ENCODE measurements at places on chromosomes 6 and 20.

- no peak for DNase-seq
Measured at GRCh38 chr6:33978412-33979150, 167.3 kb downstream of the GRM4 start.

GRCh38 chr6:170316071-170316470 is 9.5 kb downstream of the FAM120B start:
- no peak for DNase-seq

DNA sequence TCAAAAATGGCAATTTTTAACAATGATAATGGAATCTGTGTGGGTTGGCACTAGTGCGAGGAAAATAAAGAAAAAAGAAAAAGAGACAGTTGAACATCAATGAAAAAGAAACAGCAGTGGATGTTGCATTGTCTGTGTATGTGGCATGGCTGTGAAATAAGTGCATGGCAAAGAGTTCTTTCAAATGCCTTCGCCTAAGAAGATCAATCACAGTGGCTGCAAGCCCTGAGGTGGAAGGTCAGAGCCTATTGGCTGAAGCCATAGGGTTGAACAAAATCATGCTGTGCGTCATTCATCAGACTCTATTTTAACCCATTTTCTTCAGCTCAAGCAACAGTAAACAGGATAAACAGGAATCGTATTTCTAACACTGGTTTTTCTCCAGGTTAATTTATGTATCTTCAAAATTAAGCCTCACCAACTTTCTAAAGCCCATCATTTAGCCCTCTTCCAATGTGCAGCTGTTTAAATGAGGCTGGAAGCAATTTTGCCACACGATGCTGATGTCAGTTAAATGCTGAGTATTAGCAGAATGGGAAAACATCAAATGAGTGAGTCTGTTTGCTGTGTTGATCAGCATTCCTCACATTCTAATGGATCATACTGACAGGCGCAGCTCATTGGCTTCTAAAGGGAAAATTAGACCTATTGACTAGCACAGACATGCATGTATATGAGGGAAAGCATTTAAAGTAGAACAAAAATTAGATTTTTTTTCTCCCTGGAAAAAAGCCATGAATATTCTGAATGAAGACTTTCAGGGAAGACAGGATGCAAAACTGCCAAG is 955.9 kb upstream of the EYS start:
- DNase-seq, result no peak

- DNase-seq, result no peak
Measured at GRCh38 chr20:57880571-57880892, 170.7 kb upstream of the PMEPA1 start.

DNA sequence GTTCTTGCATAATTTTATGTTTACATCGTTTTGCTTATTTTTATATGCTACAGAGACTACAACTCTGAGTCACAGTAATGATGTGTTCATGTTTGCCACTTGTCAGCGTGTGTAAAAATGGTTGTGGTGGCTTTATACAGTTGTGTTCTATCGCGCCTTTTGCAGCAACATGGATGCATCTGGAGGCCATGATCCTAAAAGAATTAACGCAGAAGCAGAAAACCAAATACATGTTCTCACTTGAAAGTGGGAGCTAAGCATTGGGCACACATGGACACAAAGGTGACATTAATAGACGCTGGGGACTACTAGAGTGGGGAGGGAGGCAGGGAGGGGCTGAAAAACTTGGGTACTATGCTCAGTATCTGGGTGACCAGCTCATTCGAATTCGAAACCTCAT is 996 bp upstream of the SEC23B start:
- no peak for DNase-seq

DNA sequence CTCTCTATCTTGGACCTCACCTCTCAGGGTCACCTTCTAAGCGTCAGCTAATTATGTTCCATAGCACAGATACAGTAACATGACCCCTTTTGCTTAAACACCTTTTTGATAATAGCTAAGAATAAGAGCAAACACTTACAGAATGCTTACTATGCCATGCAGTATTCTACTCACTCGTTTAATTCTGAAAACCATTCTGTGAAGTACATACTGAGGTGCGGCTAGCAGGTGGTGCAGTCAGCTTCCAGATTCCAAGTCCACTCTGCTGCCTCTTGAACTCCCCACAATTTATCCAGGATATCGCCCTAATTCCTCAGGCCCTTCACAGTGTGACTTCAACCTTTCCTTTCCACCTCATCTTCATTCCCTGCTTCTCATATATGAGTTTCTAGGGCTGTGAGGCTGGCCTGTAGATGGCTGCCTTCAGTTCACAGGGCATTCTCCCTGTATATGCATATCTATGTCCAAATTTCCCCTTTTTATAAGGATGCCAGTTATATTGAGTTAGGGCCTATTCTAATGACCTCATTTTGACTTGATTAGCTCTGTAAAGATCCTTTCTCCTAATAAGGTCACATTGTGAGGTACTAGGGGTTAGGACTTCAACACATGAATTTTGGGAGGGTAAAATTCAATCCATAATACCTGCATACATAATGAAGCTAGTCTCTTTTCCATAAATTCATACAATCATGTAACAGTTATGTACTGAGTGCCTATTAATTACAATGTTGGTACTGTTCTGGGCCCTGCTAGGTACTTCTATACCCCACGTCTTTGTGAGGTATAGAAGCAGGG is 130.1 kb downstream of the PDSS2 start:
- no peak for DNase-seq

GRCh38 chr6:152836523-152836922 is 85.9 kb downstream of the VIP start:
- no peak for DNase-seq

GRCh38 chr20:29689411-29690225 is 1567.8 kb upstream of the DEFB115 start:
- peak; percentile 50 for DNase-seq

DNA sequence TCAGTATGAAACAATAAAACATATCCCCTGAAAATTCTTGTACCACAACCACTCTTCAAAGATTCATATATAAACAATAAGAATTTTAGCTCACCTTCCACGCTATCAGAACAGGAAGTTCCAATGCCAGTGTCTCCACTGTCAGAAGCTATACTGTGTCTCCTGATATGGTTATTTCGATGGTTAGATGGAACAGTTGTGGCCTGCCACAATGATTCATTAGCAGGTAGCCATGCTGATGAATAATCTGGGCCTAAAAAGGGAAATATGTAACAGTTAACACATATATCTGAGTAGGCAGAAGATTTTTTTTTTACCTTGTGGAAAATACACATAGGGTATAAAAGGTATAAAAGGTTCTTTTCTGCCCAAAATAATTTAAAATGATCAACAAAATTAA is 19.0 kb downstream of the CEP85L start:
- no peak for DNase-seq

DNA sequence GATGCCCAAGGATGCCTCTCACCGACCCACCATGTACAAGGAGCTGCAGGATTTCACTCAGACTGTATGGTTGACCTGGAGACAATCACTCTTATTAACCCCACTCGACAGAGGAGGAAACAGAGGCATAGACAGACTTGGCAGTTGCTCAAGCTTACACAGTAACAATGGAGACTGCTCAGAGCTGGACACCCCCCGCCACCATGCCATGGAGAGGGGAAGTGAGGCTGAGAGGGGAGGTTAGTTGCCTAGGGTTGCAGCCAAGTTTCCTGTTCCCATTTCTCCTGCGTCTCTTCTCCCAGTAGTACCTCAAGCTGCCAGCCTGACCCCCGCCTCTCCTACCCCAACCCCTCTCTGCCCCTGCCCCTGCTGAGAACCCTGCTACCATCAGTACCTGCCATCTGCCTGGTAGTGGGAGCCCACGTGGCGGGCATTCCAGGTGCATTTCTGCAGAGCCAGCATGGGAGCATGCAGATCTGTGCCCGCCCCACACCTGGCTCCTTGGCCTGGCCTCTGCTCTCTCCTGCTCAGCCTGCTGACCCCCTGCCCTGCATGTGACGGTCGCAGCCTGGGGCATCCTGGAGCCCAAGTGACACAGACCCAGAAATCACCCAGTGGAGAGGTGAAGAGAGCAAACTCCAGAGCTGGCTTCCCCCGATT is 157.7 kb downstream of the PREX1 start:
- DNase-seq, result no peak

GRCh38 chr20:33810259-33810658 is 889 bp upstream of the CHMP4B start:
- no peak for DNase-seq

GRCh38 chr20:24779131-24779530 is 169.9 kb upstream of the CST7 start:
- DNase-seq, result no peak

GRCh38 chr20:35665949-35666288 is 1.2 kb upstream of the CPNE1 start:
- DNase-seq, result no peak

- no peak for DNase-seq
Measured at GRCh38 chr6:52654592-52654991, 16.3 kb upstream of the TMEM14A start.

GRCh38 chr6:167112421-167112820 is 10.5 kb upstream of the CCR6 start:
- DNase-seq, result no peak

- DNase-seq, result no peak
Measured at GRCh38 chr6:93858213-93858612, 438.9 kb upstream of the EPHA7 start.

DNA sequence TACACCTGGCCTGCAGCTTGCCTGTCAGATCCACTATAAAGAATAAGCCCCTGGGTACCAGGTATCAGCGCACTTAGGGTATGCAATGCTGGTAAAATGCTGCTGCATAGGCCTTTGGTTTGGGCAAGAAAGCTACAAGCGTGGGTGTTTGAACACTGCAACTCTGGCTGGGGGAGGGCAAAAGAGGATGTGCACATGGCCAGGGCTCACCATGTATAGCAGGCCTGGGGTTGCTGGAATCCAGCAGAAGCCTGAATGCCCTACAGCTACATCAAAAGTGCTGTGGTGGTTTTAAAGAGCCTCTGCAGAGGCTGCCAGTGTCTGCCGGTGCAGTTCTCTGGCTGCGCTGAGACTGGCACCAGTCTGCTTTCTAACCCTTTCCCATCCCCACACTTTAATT is 51.7 kb downstream of the UQCC1 start:
- DNase-seq, result no peak

DNA sequence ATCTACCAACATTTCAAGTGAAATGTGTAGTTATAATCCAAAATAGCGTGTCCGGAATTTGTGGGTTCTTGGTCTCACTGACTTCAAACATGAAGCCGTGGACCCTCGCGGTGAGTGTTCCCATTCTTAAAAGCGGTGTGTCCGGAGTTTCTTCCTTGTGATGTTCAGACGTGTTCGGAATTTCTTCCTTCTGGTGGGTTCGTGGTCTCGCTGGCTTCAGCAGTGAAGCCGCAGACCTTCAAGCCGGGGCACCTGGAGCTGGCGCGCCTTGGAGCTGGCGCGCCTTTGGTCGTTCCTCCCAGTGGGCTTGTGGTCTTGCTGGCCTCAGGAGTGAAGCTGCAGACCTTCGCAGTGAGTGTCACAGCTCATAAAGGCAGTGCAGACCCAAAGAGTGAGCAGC is 291.5 kb upstream of the EYS start:
- no peak for DNase-seq

DNA sequence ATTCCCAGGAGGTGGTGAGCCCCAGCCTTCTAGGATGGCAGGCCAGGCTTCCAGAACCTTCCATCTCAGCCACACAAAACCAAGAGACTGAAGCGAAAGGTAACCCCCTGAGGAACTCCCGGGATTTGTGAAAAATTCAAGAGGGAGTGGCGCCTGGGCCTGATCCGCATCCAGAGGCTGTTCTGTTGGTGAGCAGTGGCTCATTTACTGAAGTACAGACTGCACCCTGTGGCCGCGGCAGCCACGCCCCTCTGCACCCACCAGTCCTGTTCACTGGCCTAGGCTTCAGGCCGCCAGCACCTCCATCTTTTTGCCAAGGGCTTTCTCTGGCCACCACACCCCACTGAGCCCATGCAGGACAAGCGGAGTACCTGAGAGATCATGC is 79.1 kb upstream of the PTPN1 start:
- no peak for DNase-seq

DNA sequence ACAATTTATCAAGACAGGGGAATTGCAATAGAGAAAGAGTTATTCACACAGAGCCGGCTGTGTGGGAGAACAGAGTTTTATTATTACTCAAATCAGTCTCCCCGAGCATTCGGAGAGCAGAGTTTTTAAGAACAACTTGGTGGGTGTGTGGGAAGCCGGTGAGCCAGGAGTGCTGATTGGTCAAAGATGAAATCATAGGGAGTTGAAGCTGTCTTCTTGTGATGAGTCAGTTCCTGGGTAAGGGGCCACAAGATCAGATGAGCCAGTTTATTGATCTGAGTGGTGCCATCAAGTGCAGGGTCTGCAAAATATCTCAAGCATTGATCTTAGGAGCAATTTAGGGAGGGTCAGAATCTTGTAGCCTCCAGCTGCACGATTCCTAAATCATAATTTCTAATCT is 50.0 kb upstream of the ECI2 start:
- peak; percentile 53 for DNase-seq

DNA sequence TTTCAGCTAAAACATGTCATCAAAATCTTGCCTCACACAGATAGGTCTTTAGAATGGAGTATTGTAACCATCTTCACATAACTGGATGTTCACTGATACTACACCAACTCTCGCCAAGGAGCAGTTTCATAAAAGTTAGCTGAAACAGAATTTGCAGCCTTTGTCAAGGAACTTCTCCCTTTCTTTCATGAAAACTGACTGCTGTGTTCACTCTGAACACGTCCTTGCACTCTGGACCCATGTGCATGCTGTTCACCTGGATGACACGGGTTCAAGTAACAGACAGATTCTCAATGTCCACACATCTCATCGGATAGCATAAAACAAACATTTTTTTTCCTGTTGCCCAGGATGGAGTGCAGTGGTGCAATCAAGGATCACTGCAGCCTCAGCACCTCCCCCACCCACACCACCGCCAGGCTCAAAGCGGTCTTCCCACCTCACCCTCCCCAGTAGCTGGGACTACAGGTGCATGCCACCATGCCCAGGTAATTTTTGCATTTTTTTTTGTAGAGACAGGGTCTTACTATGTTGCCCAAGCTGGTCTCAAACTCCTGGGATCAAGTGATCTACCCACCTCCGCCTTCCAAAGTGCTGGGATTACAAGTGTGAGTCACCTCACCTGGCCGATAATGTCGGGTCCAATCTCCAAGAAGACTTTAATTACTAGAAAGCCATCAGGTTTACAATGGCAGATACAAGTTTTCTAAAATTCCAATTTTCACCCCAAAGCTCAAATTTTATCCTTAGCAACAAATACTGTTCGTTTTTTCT is 9.4 kb downstream of the DIDO1 start:
- no peak for DNase-seq

GRCh38 chr6:13865141-13865540 is 50.8 kb upstream of the MCUR1 start:
- no peak for DNase-seq

- DNase-seq, result no peak
Measured at GRCh38 chr20:5095931-5096330, 23.8 kb downstream of the PCNA start.

GRCh38 chr6:158607411-158608170 is 37.0 kb downstream of the DYNLT1 start:
- no peak for DNase-seq

- DNase-seq, result no peak
Measured at GRCh38 chr6:127765949-127766348, 134.9 kb downstream of the THEMIS start.

DNA sequence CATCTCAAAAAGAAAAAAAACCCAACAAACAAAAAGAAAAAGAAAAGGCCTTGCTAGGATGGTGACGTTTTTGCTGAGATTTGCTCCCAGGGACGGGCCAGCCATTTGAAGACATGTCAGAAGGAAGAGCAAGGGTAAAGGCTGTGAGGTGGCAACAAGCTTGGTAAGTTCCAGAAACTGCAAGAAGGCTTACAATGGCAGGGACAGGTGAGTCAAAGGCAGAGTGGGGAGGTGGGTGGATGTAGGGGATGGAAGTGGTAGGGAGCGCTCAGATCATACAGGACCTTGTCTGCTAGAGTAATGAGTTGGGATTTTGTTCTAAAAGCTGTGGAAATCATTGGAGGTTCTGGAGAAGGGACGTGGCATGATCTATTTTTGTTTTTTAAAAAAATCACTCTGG is 4.3 kb downstream of the KIF3B start:
- no peak for DNase-seq

Data from stimulated activated CD4-positive, alpha-beta T cell treated with anti-CD3 and anti-CD28 coated beads, Interleukin-2, amount 100 ng/mL, for 24 hours (primary cell).